Daoy (cell line): ENCODE measurements at places on chromosomes 2 and 18.

DNA sequence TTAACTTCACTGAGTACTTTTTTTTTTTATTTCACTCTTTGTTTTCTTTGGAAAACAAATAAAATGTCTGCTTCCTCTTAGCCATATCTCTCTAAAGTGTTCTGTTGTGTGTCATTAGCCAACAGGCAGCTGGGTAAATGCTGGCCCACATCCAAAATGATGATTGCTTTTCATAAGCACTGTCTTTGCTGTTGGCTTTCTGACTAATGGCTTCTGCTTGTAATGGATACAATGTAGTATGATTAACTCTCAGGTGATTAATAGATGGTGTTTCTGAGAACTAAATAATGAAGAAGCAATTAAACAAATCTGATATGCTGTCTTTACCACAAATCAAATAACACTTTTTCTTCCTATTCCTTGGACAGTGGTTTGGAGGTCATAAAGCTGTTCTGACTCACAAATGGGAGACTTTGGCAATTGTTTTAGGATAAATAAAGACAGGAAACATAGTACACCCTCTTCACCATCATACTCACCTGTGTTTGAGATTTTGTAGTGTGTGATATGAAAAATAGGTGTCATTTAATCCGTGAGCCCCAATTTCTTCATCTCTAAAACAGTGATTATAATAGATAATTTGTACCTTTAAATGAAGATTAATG is 888.4 kb downstream of the TSN start:
- DNase-seq: peak; percentile 54

DNA sequence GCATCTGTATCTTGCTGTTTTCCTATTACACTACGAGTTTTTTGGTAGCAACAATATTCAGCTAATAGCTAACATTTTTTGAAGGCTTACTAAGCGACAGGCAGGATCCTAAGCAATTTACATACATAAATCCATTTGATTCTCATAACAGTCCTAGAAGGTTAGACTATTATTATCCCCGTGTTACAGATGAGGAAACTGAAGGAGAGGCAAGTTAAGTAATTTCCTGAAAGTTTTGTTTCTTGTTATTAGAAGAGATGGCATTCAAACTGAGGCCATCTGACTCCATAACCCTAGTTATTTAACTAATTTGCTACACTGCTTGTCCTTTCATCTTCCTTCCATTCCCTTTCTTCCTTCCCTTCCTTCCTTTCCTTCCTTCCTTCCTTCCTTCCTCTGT is 68.2 kb downstream of the PDE1A start:
- DNase-seq: no peak

- DNase-seq: no peak
Measured at GRCh38 chr2:223537651-223538601, 64.2 kb downstream of the SCG2 start.

DNA sequence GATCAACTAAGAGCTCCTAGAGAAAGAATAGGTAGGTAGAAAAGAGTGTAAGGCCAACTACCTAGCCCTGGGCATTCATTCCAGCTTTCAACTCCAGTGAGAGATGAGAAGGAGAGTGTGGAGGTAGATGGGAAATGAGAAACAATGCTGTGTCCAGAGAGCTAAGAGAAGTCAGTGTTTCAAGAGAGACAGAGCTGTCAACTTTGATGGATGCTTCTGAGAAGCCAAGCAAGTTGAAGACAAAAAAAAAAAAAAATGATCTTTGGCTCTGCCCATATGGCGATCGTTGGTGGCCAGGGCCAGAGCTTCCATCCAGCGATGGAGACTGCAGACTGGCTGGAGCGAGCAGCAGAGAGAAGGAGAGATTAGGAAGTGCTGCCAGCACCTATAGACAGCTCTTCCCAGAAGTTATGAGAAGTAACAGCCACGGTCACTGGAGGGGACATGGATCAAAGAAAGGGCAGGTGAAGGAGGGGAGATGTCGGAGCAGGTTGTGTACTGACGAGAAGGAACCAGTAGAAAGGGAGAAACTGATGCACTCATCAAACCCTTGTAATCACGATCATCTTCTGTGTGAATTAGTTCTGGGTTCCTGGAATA is 112.4 kb upstream of the PPP1CB start:
- peak; percentile 1 for DNase-seq

DNA sequence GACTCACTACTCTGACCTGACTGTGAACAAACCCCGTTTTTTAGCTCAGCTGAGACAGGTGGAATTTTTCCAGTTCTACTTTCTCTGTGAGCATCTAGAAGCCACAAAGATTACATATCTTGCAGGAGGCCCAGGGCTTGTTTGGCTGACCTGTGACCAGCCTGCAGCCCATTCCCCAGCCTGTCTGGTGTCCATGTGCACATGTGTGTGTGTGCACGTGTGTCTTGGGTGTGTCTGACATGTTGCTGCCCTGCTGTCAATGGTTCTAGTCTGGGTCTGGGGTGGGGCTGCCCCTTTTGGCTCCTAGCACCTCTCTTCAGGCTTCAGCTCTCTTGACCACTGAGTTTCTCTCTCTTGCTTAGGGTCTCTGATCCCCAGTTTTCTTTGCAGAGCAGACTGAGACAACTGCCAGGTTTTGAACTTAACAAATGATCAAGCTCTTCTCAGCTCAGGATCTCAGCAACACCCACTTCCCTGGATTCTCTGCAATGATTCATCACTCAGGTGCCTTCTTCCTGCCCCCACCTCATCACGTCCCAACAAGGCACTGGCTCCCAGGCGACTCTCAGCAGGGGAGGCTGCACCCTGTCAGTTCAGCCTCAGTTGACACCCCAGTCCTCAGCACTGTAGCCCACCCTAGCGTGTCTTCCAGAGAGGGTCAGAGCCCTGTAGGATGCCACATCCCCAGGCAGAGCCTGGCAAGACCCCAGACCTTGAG is 130.3 kb downstream of the CELF4 start:
- DNase-seq: no peak

GRCh38 chr2:205807758-205808157 is 125.5 kb downstream of the NRP2 start:
- DNase-seq: no peak

- DNase-seq: no peak
Measured at GRCh38 chr2:26670931-26671460, 21.5 kb upstream of the KCNK3 start.

DNA sequence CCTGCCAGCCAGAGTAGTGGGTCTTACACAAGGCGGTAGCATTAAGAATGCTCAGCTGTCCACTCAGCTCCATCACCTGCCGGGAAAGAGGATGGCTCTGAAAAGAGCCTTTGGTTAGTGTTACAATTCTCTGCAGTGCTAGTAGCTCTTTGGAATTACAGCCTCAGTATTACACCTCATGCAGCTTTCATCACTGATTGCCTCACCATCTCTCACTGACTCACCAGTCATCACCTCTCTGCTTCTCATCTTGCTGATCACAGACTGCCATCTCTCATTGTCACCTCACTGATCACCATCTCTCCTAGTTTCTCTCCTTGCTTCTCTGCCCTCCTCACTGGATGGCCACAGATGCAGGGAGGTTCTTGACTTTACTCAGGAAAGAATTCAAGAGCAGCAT is 573.5 kb upstream of the SETBP1 start:
- no peak for DNase-seq

- peak; percentile 39 for DNase-seq
Measured at GRCh38 chr2:225025917-225026571, 16.2 kb downstream of the DOCK10 start.

DNA sequence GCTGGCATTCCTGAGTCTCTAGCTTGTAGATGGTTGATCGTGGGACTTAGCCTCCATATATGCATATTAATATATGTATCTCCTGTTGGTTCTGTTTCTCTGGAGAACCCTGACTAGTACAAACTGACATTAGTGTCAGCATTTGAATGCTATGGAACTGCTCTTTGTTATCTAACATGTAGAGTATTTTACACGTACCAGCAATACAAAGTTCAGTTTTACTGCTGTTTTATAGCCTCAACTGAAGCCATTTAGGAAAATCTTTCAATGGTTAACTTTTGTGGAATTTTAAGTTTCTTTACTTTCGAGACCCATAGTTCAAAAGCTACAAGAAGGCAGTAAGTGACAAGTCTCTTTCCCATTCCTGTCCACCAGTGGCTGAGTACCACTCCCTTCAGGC is 418.4 kb downstream of the NUP35 start:
- no peak for DNase-seq

GRCh38 chr2:46676198-46676597 is 196.8 kb downstream of the TMEM247 start:
- DNase-seq: no peak

- DNase-seq: peak; percentile 70
Measured at GRCh38 chr2:102975996-102976975, 214.5 kb downstream of the TMEM182 start.

GRCh38 chr2:239932881-239933735 is 92.0 kb downstream of the NDUFA10 start:
- no peak for DNase-seq

GRCh38 chr2:157158111-157158510 is 99.4 kb upstream of the GALNT5 start:
- DNase-seq: no peak

- DNase-seq: no peak
Measured at GRCh38 chr2:42598656-42599055, 30.2 kb downstream of the MTA3 start.

- no peak for DNase-seq
Measured at GRCh38 chr2:53660886-53661285, 106.7 kb upstream of the CHAC2 start.

DNA sequence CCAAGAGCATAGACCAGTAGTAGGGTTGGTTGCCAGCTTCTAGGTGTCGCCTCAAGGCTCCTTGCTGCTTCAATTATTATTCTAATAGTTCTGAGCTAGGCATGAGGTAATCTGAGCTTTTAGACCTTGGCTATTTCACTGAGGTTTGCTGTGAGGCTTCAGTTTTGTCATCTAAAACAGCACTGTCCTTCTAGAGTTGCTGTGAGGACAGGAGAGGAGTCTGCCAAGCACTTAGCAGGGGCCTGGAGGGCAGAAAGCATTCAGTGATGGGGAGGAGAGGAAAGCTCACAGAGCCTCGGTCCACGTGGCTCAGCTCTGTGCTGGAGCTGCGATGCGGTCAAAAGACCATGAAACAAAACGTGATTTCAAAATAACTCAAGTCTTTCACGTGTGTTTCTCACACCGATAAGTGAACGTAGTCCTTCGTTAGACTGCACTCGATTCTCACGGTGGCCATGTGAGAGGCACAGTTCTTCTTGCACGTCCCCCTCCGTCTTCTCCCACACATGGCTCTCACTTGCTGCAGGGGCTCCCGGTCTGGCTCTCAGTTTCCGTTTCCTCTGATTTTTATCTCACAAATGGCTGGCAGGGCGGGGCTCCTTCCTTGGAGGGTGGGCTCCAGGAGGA is 113.7 kb downstream of the B3GNT2 start:
- no peak for DNase-seq

DNA sequence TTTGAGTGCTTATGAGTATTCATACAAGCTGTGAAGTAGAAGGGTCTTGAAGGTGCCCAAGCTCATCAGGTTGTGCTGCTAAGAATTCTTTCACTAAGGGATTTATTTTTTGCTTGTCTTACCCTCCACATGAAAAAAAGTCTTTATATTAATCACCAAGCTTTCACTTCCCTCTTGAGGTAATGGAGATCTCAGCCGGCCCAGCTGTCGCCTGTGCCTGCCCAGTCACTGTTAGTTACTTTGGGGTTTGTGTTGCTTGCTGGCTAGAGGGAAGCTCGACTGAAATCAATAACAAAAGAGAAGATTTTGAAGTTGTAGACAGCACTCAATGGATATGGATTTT is 21.9 kb downstream of the MC2R start:
- no peak for DNase-seq

DNA sequence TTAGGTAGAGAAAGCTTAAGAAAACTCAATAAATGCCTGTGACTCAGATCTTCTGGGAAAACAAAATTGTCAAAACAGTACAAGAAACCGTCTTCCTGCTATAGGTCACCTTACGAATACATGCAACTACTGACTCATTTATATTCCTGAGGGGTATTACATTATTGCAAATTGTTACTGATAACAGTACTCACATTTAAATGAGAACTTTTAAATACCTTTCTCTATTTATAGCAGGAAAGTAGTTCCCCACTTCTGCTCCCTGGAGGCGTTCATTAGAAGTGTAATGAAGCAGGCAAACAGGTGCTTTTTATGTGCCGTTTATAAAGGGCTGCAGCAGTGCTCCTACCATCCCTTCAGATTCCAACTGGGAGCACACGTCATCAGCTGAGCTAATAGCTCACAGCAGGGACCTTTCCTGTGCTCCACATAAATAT is 65.1 kb upstream of the RPRM start:
- no peak for DNase-seq

- DNase-seq: no peak
Measured at GRCh38 chr2:143533846-143534245, 404.6 kb downstream of the ARHGAP15 start.

- no peak for DNase-seq
Measured at GRCh38 chr2:71608034-71608433, 154.7 kb downstream of the DYSF start.

- DNase-seq: no peak
Measured at GRCh38 chr2:1687254-1687653, 57.1 kb downstream of the PXDN start.

DNA sequence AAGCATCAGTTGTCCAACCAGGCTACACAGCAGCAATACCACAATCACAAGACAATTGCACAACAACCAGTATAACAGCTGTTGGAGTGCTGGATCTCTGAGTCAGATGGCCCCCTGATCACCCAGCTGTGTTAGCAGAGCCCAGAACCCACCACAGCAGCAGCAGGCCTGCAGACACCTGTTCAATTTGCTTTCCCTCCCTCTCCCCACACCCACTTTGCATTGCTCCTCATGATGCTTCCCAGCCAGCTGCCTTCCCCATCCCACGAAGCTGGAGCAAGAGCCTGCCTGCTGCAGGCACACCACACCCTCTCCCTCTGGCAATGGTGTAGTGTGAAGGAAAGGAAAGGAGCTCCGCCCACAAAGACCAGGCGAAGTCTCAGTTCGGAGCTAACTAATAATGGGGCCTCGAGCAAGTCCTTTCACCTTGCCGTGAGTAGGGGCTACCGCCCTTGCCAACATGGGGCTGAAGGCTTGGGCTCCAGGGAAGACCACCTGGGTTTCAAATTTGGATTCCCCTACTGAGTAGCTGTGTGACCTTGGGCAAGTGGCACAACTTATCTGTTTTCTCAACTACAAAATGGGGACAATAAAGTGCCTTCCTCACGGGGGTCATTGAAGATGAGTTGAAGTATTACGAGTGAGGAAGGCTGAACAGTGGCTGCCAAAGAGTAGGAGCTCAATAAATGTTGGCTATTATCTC is 19.4 kb upstream of the ZBTB7C start:
- no peak for DNase-seq

- peak; percentile 87 for DNase-seq
Measured at GRCh38 chr18:22683196-22683676, 249.9 kb upstream of the RBBP8 start.

- peak; percentile 50 for DNase-seq
Measured at GRCh38 chr2:95309599-95309998, 12.5 kb downstream of the KCNIP3 start.

- DNase-seq: no peak
Measured at GRCh38 chr2:17912266-17912691, 33.8 kb downstream of the KCNS3 start.

- DNase-seq: no peak
Measured at GRCh38 chr2:40123326-40123725, 328.6 kb downstream of the SLC8A1 start.

- DNase-seq: no peak
Measured at GRCh38 chr2:212791569-212791968, 253.0 kb upstream of the ERBB4 start.

- no peak for DNase-seq
Measured at GRCh38 chr2:8416001-8416571, 265.8 kb upstream of the ID2 start.
